KBM-7 (cell line): ENCODE measurements at places on chromosomes 11 and 22.

- no peak for DNase-seq
These were observed 5.0 kb downstream of the EED start for GRCh38 chr11:86249307-86250098.

- peak; percentile 69 for DNase-seq
These were observed 41.4 kb downstream of the DKK3 start for GRCh38 chr11:11966826-11967668.

- no peak for DNase-seq
These were observed 273.2 kb downstream of the DCDC1 start for GRCh38 chr11:31096191-31096805.

DNA sequence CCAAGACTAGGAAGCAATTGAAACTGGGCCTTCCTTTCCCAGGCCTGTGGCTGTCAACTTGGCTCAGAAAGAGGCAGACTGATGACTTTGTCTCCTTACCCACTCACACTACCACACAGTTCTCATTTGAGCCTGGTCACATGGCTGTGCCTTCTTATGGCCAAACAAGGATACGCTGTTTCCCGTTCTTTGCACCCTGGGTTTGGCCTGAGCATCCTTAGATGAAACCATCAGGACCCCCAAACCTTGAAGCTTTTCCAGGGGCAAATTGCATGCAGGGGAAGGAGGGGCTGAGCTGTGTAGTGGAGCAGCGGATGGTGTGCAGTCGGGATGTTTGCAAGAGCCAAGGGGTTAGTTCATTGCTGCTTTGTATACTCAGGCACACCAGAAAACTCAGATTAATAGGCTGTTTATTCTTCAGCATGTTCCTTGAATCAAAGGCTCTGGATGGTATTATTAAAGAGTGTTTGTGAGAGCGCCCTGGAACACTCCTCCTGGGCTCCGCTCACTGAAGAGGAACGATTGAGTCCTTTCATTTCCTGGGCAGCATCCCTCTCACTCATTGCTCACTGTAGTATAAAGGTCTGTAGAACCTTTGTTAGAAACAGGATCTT, 69.8 kb downstream of the ARFGAP2 start:
- no peak for DNase-seq

DNA sequence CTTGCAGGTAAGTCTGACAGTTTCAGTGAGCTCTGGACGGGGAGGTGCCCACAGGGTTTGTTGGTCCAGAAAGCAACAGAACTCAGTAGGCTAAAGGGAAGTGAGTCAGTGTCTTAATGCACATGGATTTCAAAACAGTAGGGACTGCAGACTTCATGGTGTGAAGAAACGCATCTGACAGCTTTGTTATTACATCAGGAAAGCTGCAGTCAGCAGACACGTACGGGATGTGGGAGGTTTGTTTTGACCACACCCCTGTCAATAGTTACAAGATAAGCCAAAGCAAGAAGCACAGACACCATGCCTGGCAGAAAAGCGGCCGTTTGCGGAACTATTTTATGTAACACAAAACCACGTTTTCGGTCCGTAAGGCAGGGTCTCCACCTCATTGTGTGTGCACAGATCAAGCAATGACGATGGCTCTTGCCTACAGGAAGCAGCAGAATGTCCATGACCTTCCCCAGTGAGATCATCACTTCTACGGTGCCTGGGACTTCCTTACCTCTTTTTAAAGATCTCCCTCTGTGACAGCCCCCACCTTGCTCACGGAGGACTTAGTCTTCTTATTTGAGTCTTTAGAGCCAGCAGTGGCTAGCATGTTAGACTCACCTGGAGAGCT, 58.2 kb upstream of the FTH1 start:
- peak; percentile 98 for DNase-seq

DNA sequence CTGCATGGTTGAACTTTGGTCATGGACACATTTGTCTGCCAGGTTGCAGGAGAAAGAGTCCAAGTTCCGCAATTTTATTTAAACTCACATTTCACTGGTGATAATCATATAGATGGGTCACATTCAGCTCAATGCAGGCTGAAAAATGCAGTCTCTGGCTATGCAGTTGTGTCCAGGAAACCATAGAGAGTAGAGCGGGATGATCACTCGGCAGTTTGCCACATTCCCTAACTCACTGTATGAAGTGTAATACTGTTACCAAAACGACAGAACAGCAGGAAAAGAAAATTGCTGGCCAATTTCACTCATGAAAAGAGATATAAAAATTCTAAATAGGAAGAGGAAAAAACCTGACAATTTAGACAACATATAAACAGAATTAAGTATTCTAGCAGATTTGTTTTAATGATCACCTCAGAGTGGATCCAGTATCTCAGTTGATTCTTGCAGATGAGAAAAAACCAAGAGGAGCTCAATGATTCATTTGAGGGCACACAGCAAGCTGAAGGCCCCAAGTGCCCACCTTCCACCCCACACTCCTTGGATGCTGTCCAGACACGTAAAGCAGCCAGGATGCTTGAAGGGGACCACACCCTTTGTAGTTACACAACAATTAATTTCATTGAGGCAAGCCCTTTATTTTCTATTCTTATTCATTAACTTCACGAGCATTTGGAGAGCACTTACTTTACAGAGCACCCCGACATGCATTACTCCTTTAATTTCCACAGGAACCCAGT, 422.3 kb downstream of the SOX6 start:
- DNase-seq, result no peak

- DNase-seq, result no peak
These were observed 22.4 kb upstream of the SC5D start for GRCh38 chr11:121270001-121270678.

- DNase-seq, result no peak
These were observed 3.7 kb upstream of the ANAPC15 start for GRCh38 chr11:72116019-72116755.

DNA sequence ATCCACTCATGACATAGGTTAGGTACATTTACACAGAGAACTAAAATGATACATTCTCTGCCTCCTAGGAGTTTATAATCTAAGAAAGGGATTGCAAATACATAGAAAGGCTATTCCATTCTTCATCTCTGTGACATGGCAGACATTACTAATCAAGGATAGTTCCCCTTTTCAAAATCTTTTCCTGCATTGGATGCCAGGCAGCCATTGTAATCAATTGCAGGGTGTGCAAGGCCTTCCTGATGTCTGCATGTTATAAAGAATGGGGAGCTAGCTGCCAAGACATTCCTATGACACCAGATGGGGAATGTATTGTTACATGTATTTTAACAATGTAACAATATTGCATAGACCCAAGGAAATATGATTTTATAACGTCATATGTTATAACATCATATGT, 82.0 kb downstream of the KIRREL3 start:
- no peak for DNase-seq

DNA sequence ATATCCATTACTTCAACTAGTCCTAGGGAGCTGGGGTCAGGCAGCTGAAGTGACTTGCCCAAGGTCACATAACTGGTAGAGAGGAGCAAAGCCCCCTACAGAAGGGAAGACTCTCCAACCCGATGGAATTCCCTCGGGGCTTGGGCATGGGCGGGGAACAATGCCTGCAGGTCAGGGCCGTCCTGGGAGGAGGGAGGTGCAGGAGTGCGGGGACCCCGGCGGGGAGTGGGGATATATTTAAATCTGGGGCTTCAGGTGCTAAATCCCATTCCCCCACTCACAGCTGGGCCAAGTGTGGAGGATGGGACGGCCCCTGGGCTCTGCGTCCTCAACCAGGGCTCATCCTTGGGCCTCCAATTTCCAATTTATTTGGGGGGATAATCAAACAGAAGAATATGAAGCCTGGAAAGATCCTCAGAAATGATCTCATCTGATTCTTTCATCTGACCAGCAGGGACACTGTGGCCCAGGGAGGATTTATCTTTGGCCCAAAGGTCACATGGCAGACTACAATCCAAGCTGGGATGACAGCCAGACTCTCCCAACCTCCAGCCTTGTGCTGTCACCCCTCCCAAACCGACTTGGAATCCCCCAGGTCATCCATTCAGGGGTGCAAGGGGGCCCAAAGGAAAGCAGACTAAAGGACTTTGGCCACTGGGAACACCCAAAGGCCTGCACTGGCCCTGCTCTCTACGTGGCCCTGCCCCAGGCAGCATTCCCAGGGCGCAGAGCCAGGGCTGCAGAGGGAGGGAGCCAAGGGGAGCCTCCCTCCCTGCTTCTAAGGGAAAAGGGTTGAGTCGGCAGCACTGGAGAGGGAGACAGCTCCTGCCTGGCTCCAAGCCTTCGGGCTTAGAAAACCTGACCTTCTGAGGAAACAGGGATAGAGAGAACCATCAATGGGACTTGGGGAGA, 8.7 kb upstream of the C1QTNF6 start:
- no peak for DNase-seq

GRCh38 chr11:33479231-33479630, 221.4 kb downstream of the C11orf91 start:
- DNase-seq, result no peak

DNA sequence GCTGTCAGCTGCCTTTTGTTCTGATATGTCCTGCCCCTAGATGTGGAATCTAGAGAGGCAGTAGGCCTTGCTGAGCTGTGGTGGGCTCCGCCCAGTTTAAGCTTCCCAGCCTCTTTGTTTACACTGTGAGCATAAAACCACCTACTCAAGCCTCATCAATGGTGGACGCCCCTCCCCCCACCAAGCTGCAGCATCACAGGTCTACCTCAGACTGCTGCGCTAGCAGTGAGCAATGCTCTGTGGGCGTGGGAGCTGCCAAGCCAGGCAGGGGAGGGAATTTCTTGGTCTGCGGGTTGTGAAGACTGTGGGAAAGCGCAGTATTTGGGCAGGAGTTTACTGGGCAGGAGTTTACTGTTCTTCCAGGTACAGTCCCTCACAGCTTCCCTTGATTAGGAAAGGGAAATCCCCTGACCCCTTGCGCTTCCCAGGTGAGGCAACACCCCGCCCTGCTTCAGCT, 98.5 kb downstream of the SMCO4 start:
- no peak for DNase-seq

GRCh38 chr22:40908895-40909294, 42.3 kb upstream of the RBX1 start:
- DNase-seq, result no peak

DNA sequence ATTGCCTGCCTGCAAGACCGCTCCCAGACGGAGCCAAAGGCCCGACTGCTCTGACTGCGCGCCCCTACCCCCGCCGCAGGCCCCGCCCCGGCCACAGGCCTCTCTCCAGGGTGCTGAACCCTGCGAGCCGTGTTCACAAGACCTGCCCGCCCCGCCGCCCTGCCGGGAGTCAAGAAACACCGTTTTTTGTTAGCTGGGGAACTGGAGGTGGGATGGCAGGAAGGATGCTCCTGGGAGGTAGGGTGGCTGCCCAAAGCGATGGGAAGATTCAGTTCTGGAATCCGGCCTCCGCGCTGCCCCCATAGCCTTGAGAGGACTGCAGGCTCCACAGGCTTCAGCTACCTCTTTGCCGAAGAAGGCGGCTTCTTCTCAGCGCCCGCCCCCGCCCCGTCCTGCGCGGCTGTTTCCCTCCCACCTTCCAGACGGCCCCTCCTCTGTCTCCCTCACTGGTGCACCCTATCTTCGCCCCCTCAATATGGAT, 2.7 kb upstream of the PDE2A start:
- DNase-seq, result peak; percentile 53

DNA sequence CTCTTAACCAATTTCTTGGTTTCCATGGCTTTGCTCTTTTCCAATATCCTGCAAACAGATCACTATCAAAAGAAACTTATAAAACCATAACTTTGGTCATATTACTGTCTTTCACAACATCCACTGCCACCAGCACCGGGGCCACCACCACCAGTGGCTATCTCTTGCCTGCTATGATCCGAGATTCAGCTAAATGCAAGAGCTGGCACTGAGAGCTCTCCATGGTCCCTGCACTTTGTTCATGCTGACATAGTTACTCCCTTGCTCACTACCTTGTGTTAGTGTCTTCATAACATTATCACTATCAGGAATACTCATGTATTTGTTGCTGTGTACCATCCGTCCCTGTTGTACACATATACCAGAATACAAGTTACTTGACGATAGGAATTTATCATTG, 299.0 kb downstream of the ETS1 start:
- DNase-seq, result no peak

DNA sequence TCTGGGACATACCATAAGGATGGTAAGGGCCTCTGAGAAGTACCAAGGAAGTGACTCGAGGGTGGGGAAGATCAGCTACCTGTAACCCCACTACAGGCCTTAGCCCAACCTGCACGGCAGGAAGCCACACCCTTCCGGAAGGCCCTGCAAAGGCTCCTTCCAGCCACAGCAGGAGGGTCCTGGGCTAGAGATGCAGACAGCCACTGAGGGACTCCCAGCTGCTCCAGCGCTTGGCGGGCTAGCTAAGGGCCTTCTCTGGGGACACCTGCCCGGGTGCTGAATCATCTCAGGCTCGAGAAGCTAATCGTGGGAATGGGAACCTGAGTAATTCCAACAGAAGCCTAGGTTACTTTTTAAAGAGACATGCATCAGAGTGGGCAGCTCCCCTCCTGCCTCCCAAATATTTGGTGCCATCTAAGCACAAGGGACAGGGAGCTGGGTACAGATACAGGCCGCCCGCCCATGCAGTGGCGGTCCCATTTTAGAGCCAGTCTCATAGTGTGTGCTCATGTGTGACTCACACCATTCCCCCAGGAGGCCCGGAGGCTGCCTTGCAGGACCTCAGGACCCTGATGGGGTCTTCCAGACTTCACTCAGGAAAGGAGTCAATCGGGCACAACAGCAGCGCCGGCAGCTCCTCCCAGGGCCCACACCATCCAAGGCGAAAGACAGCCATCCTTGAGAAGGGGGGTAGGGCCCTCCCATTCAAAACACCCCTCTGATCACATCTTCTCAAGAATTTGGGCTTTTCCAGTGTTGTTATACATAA, 8.0 kb downstream of the MYH9 start:
- no peak for DNase-seq

DNA sequence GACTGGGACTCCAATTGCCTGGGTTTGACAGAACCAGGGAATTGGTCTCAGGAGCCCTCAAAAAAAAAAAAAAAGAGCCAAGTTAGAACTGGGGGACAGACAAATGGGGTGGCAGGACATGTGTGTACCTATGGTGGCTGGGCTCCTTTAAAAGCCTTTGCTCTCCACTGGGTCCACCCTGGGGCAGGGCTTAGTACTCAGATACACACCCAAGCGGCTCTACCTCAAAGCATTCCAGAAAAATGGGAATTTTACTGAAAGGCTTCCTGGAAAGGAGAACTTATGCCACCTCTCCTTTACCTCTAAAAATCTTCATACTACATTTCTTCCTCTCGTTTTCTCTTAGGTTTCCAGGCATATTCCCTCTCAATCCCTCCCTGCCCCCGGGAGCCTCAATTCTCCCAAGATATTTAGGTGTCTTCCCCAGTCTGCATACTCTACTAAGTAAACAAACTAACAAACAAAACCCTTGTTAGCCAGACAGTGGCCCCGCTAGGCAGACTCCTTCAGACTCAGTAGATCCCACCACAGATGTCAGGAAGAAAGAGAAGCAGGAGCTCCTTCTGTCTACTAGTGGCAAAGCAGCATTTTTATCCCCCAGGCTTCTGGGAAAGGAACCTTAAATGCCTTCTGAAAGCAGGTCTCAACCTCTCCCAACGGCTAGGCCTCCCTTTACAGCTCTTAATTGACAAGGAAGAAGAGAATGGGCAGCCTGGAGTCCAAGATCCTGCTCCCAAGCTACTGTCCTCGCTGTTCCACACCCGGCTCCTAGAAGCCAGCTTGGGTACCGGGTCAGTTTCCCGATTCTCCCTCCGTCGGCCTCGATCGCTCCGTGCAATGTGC, 653 bp downstream of the PCSK7 start:
- no peak for DNase-seq

- no peak for DNase-seq
These were observed 24.1 kb upstream of the FAM181B start for GRCh38 chr11:82757660-82758357.

GRCh38 chr22:38246046-38246658, 26.7 kb downstream of the TMEM184B start:
- DNase-seq, result no peak
